ENCODE measurements at places on chromosomes 6 and 20.

DNA sequence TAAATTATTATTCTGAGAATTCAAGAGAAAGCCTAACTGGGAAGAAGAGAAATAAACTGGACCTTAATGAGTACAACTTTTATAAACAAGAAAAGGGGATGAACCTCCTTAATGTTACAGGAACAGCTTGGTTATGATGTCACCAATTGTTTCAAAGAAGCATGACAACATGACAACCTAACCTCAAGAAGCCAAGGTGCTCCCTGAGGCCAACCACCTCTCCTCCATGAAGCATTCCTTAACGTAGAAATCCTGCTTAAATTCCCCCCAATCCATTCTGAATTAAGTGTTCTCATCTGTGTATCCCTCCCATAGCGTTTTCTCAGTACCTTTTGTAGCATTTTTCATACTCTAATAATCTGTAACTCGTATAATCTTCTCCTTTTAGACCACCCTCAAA is 1.7 kb downstream of the HBS1L start:
- DNase-seq, result no peak

DNA sequence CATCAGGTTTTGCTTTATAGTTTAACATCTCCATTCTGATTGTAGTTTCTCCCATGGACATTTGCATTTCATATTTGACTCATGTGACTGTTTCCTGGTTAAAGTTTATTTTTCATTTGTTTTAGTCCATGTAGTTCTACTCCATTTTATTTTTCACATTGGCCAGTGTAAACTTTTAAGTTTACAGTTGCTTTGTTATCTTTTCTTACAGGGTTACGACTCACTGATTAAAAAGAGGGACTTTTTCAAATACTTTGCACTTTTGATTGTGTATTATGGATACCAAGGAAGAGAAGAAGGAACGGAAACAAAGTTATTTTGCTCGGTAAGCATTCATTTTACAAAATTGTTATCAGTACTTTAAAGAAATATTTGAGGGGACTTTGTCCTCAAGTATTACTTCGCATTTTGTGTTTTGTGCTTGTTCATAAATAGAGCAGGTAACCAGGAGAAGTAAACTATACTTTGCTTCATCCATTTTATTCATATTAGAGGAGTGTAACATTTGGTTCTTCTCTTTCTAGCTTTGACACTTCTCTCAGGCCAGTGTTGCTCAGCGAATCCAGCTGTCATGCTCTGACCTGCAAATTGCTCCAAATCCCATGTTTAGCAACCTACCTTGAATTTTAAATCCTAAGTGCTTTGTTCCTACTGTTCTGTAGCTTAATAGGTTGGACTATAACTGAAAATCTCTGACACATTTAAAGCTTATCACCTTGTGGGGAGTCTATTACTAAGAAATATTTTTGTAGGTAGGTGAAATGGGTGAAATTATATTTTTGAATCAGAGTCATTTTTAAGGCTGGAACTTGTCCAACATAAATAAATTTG is 24.5 kb downstream of the NCOA7 start:
- DNase-seq, result no peak

GRCh38 chr6:162409741-162410691 is 317.6 kb downstream of the PRKN start:
- DNase-seq, result no peak

DNA sequence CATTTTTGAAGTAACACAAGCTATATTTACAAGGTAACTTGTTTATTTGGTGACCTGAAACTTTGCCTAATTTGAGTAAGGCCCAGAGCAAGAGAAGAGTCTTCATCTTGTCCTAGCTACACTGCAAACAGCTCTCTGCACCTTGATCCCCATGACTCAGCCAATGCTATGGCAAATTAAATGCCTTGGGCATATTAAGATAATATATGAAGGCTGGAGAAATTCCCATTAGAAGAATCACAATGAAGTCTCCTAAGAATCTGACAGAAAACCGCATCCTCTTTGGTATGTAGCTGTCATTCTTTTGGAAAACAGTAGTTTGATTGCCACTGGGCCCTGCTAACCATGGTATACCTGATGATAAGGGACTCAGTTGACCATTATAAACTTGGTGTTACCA is 204.5 kb downstream of the UBE3D start:
- no peak for DNase-seq

DNA sequence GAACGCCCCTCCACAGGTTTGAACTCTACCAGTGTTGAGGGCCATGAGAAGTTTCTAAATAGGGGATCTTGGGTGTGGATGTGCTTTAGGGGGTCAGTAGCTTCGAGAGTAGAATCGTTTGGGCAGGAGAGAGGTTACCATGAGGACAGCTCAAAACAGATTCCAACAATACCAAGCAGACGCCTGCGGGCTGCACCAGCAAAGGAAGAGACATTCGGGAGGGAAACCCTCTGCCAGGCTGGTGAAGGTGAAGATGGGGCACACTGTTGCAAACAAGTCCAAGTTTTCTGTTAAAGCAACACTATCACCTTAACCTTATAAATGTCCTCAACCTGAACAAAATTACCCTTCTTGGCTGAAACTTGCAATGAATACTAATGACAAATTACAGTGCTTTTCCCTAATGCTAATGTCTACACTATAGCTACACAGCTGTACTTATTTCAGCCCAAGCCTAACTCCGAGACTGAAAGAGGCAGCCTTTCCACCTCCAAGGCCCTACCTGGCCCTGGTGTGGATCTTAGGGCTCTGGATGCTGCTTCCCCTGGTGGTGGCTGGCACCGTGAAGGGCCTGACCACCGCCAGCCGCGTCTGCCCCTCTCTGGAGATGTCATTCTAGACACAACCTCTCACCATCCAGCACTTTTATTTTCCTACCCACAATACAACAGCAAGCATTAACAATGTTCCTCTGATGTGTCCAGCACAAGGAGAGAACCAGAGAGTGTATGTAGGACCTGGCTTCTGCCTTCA is 80.1 kb downstream of the DLL1 start:
- DNase-seq, result no peak

DNA sequence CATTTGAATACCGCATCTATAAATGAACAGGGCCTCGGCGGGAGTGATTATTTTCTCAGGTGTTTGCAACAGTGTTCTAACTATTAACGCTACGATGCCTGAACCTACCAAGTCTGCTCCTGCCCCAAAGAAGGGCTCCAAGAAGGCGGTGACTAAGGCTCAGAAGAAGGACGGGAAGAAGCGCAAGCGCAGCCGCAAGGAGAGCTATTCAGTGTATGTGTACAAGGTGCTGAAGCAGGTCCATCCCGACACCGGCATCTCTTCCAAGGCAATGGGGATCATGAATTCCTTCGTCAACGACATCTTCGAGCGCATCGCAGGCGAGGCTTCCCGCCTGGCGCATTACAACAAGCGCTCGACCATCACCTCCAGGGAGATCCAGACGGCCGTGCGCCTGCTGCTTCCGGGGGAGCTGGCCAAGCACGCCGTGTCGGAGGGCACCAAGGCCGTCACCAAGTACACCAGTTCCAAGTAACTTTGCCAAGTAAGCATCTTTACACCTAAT is 70.9 kb downstream of the HFE start:
- peak; percentile 81 for DNase-seq

- DNase-seq, result no peak
Measured at GRCh38 chr6:26465776-26466175, 8.0 kb downstream of the BTN2A1 start.

- no peak for DNase-seq
Measured at GRCh38 chr6:7920425-7920824, 9.8 kb upstream of the TXNDC5 start.

- DNase-seq, result no peak
Measured at GRCh38 chr20:35956616-35957015, 2.3 kb upstream of the SCAND1 start.

- DNase-seq, result no peak
Measured at GRCh38 chr6:107319906-107320530, 139.3 kb downstream of the PDSS2 start.
